ENCODE measurements at places on chromosomes 1 and 21. TPM values are rescaled to one million over a fixed set of nuclear protein-coding genes. Genes with fewer than 3 reads are reported as not detected.

Gene VASH2
- polyA plus RNA-seq: 41.0 TPM

DNA sequence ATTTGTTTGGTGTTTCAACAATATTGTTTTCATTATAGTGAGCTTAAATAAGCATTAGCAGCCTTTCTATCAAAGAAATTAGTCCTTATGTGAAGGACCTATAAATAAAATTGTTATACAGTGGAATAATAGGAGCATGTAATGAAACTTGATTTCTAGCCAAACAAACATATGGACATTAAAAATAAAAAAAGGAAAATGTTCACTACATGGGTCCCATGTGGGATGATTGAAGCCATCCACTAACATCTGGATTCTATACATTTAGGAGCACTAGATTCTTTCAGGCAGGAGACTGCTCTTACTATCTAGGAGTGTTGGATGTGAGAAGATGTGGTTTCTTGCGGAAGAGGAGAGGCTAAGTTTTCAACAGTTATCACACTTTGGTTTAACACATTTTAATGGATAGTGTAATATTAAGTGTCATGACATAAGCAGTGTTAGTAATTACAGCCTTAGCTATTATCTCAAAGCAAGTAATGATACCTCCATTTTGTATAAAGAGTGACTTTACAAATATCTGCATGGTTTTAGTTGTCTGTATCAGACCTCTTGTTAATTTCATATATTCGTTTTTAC lies 62.3 kb downstream of the LYPLAL1 start:
- no peak for DNase-seq

DNA sequence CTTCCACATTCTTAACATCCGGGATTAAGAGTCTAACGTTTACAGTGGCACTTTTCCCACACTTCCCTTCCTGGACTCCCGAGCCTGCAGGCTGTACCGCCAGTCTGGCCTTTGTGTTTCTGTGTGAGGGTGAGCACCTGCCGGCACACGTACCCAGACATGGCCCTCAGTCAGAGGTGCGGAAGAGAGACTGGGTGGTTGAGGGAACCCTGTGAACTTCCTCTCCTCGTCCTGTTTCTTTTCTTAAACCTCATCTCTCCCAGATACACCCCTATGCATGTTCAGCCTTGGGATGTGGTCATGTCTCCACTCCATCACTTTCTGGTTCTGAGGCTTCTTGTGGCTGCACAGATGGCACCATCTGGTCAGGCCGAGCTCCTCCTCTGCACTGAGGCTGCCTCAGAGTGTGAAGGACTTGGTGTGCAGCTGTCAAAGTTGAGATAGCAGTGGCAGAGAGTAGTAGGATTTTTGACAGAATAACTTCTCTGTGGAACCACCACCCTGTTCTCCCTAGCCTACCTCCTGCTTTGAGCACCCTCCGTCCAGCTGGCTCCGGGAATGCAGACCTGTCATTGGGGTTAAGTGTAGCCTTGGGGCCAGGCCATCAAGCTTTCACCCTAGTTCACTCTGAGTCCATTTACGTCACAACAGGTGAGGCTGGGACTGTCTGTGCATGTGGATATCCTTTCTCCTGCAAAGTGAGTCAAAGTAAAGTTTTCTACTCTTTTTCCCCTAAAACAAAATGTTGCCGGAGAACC lies 31.4 kb downstream of the VASH2 start:
- no peak for DNase-seq

- no peak for DNase-seq
Observed at GRCh38 chr1:43565600-43566360, 35.1 kb downstream of the PTPRF start.

GRCh38 chr1:226128487-226129075 lies 58.0 kb downstream of the ACBD3 start:
- no peak for DNase-seq

DNA sequence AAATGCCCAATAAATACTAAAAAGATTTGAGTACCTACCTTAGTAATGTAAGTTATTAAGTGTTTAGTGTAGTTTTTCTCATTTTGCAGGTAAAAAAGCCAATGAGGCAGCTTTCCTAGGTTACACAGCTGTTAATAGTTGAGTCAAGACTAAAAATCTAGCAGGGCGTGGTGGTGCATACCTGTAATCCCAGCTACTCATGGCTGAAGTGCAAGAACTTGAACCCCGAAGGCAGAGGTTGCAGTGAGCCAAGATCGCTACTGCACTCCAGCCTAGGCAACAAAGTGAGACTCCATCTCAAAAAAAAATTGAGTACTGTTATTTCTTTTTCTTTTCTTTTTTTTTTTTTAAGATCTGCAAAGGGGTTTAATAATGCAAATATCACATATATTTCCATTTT lies 7.7 kb downstream of the YBX1 start:
- no peak for DNase-seq

Gene NR1I3
- polyA plus RNA-seq: 0.83 TPM

DNA sequence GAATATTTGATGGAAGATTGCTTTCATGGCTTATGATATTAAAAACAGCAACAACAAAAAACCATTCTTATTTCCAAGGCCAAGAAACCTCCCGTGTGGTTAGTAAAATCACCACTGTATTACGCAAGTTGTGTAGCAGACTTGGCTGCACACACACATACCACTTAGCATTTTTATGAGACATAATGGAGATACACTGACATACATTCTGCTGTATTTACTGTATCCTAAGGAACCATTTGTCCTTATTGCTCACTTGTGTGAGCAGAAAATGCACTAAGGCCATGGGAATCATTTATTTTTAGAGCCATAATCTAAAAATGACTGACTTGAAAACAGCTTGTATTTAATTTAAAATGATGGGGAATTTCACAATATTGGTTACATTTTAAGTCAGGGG lies 584 bp upstream of the C1orf141 start:
- no peak for DNase-seq

Gene SON
- 209 TPM for polyA plus RNA-seq

Gene ARTN
- 1.6 TPM for polyA plus RNA-seq

DNA sequence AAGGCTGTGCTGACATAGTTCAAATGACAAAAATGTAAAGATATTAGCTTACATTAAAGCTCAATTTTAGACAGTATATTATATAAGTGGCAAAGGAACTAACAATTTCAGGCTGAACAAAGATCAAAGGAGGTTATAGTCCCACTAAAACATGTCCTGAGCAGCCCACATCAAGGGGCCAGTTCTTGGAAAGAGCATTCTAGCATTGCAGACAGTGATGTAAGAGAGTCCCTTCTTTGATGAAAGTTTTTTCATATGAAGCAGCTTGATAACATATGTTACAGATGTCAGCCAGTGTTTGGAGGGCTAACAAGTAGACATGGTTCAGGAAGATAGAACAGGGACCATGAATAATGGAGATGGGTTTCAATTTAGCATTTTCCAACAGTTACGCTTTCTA lies 301.7 kb downstream of the NTNG1 start:
- DNase-seq: no peak

DNA sequence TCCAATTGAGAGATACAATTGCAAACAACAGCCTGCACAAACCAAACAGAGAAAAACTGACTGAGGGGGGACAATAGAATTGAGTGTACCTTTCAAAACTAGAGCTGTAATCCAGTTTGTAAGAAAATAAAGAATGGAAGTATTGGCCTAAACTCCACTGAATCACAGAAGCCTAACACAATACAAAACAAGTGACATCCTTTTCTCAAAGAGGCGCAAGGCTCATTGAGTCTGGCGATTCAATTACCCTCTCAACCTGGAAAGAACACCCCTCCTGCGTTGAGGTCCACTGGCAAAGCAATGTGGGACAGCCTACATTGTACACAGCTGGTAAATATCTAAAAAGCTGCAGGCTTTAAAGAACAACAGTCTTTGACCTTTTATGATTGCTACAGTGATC lies 182.6 kb downstream of the DPYD start:
- no peak for DNase-seq

- DNase-seq: no peak
Observed at GRCh38 chr21:34687745-34688144, 19.0 kb downstream of the CLIC6 start.

- DNase-seq: no peak
Observed at GRCh38 chr1:151238467-151238739, 16.1 kb upstream of the PSMD4 start.

DNA sequence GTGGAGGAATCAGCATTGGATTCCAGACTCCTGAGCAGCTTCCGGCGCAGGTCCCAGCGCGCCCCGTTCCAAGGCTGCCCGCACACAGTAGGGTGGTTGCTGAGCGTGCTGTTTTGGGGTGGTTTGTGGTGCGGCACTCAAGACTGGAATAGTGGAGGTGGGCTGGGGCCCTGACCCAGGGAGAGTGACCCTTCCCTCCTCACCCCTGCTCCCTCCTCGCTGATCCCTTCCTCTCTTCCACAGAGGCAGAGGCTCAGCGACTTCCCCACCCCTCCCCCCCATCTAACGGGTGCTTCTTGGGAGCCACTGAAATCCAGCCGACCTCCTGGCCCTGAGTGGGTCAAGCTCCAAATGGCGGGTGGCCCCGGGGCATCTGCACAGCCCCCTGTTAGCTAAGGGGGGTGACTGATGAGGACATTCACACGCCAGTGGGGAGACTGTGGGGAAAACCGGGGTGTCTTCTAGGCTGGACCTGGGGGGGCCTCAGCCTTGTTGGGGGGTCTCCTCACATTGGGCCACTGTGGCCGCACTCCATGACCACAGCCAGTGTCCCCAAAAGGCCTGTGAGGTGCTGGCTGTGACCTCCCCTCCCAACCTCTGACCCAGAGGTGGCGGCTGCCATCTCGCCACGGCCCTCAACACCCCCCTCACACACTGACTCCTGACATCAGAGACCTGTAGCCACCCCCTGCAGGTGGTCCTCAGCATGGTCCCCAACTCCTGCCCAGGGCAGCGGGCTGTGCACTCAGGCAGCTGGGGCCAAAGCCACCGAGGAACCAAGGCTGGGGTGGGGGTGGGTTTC lies 3.9 kb upstream of the HES4 start:
- no peak for DNase-seq

GRCh38 chr1:180157108-180157507 lies 2.4 kb downstream of the QSOX1 start:
- DNase-seq: no peak

- DNase-seq: no peak
Observed at GRCh38 chr1:74266001-74266400, 30.8 kb downstream of the TNNI3K start.

GRCh38 chr1:65316233-65316632 lies 6.9 kb downstream of the DNAJC6 start:
- DNase-seq: no peak

- no peak for DNase-seq
Observed at GRCh38 chr1:41724248-41724647, 194.5 kb downstream of the HIVEP3 start.

DNA sequence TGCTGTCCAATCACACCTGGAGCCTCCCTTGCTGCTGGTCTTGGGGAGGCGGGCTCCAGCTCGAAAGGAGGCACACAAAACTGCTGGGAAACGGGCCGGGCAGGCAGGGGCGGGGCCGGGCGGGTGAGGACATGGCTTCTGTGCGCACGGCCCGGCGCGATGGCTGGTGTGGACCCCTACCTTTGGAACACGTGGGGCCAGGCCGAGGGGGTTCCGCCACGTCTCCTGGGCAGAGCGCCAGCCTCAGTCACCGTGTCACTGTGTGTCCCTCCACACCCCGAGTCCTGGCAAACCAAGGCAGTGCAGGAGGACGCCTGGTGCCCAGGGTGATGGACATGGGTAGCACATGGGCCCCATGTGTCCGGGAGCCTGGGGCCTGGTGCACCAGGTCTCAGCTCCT lies 42.0 kb upstream of the ADARB1 start:
- no peak for DNase-seq

- DNase-seq: no peak
Observed at GRCh38 chr21:43585514-43585913, 73.8 kb downstream of the HSF2BP start.
